ENCODE measurements at places on chromosomes 16 and 17. TPM values are rescaled to one million over a fixed set of nuclear protein-coding genes. Genes with fewer than 3 reads are reported as not detected.

The DYNLL2 gene
- total RNA-seq = 22.9 TPM

The GUCY2D gene
- not detected for total RNA-seq

The ITGAD gene
- not detected for total RNA-seq

The HSD17B1 gene
- 1.7 TPM for total RNA-seq

The MAP3K14 gene
- 87.5 TPM for total RNA-seq

The SALL1 gene
- 0.07 TPM for total RNA-seq

The TANC2 gene
- 19.6 TPM for total RNA-seq

The MSLN gene
- total RNA-seq = 1.4 TPM

The TBL3 gene
- 34.8 TPM for total RNA-seq

The KRTAP16-1 gene
- total RNA-seq = not detected

The C17orf50 gene
- total RNA-seq = 0.42 TPM

The PRPF8 gene
- total RNA-seq = 276 TPM

The GAS2L2 gene
- total RNA-seq = 0.09 TPM

The OR1E1 gene
- not detected for total RNA-seq

The RAB11FIP4 gene
- total RNA-seq = 0.87 TPM

The ATP2A1 gene
- 2.7 TPM for total RNA-seq

The CNGB1 gene
- 0.07 TPM for total RNA-seq

The TRAPPC2L gene
- 99.5 TPM for total RNA-seq

The NHERF2 gene
- total RNA-seq = 59.6 TPM

The PERCC1 gene
- not detected for total RNA-seq

The SLC35G6 gene
- not detected for total RNA-seq

The FCSK gene
- 6.3 TPM for total RNA-seq

The NTHL1 gene
- total RNA-seq = 41.7 TPM

The WNK4 gene
- 1.8 TPM for total RNA-seq

The CCDC200 gene
- not detected for total RNA-seq

The EIF3C gene
- total RNA-seq = 358 TPM

The PRDM7 gene
- total RNA-seq = not detected

The GGT6 gene
- not detected for total RNA-seq

The GH2 gene
- total RNA-seq = not detected

The ZFP3 gene
- 0.89 TPM for total RNA-seq

The GRAPL gene
- total RNA-seq = not detected

The PRPSAP1 gene
- total RNA-seq = 57.8 TPM

The PIPOX gene
- total RNA-seq = not detected

The CORO6 gene
- 6.8 TPM for total RNA-seq

The HAGHL gene
- total RNA-seq = 18.5 TPM

The TBC1D3H gene
- not detected for total RNA-seq

The CDH5 gene
- total RNA-seq = 0.17 TPM

The C1QTNF8 gene
- not detected for total RNA-seq

The DOC2B gene
- 0.79 TPM for total RNA-seq

The CACNB1 gene
- 4.9 TPM for total RNA-seq

The SOX9 gene
- total RNA-seq = 13.7 TPM

The AIPL1 gene
- total RNA-seq = not detected

The TMEM238L gene
- total RNA-seq = not detected

The CACNG5 gene
- total RNA-seq = not detected

The UBB gene
- total RNA-seq = 2,242 TPM

The SNAI3 gene
- total RNA-seq = not detected

The C16orf92 gene
- not detected for total RNA-seq

The DCTN5 gene
- 72.8 TPM for total RNA-seq

The NUP88 gene
- 101 TPM for total RNA-seq

The ZP2 gene
- not detected for total RNA-seq

The NGFR gene
- 0.96 TPM for total RNA-seq

The EPN2 gene
- total RNA-seq = 49.9 TPM

The LRRC37A gene
- 0.75 TPM for total RNA-seq

The DOC2A gene
- 2.1 TPM for total RNA-seq

The RPGRIP1L gene
- total RNA-seq = 9.9 TPM

The MYH3 gene
- total RNA-seq = 0.91 TPM

The ASPSCR1 gene
- 32.6 TPM for total RNA-seq

The TTLL6 gene
- total RNA-seq = 0.73 TPM

The SLC16A13 gene
- total RNA-seq = 9.2 TPM
